ENCODE measurements at places on chromosomes 5 and 9.

GRCh38 chr9:75891771-75892215 is 1.3 kb downstream of the PCSK5 start:
- no peak for DNase-seq

- peak; percentile 51 for DNase-seq
Measured at GRCh38 chr9:87678650-87679355, 47.1 kb upstream of the CTSL start.

- no peak for DNase-seq
Measured at GRCh38 chr9:124569942-124570341, 62.7 kb upstream of the NR5A1 start.

DNA sequence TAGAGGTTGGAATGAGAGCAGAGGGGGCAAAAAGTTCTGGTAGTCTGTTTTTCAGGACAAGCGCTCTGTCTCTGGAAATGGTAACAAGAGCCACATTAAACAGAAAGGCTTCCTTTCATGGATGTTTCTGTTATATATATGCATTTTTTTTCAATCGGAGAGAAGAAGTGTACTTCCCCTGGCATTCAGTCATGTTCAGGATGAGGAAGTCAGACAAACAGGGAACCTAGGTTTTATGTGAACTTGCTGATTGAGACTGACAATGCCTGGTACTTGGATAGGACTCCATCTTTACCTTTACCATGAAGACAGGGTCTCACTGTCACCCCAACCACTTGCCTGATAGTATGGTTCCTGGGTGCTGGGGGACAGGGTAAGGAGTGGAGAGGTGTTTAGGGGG is 30.1 kb upstream of the ZBED3 start:
- no peak for DNase-seq

- DNase-seq, result no peak
Measured at GRCh38 chr5:18213666-18214065, 579.4 kb downstream of the TAF11L14 start.

DNA sequence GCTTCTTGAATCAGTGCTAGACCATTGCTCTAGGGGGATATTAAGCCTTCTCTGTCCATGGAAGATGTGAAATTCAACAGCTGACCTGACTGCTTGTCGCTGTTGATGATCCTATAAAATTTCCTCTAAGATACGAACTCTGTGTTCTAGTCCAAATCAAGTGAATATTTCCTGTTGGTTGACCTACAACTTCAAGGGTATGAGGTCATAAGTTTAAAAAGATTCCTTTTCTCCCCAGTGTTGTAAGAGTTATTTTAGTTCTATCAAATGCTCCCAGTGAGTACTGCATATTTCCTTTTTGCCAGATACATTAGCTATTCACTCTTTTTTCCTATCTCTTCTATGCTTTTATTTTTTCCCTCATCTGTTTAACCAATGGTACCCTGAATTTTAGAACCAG is 102.9 kb upstream of the CCDC152 start:
- no peak for DNase-seq

DNA sequence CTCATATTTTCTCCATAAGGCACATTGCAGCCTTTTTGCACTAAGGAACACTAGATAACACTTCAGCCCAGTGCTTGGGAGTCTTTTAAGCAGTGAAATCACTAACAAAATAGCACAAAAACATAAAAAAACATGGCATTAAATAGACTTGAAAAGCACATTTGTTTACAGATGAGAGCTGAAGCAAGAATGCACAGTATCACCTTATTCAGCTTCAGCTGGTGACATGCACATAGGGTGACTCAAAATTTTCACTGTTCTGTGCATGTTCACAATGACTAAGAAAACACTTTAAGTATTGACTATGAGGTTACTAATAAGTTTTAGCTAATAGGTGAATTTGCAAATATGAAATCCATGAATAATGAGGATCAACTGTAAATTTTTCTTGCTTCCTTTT is 293.9 kb upstream of the TARS1 start:
- no peak for DNase-seq

GRCh38 chr9:119956111-119956510 is 586.9 kb upstream of the BRINP1 start:
- no peak for DNase-seq

GRCh38 chr5:1909346-1909985 is 26.7 kb upstream of the IRX4 start:
- DNase-seq, result peak; percentile 8

DNA sequence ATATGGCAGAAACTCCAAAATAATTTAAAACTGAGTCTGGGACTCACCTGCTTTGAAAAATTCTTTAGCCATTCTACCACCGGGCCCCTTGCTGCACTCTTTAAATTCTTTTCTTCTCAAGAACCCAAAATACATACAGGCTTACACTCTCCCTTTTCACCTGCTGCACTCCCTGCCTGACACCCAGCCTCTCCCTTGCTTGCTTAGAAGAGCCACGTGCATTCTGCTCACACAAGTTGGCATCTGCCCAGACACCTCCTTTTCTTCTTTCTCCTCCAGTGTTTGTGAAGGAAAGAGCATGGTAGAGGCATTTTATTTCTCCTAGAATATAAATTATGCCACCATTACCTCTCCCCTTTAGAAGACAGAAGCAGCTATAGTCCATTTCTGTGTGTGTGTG is 39.0 kb upstream of the AOPEP start:
- no peak for DNase-seq

DNA sequence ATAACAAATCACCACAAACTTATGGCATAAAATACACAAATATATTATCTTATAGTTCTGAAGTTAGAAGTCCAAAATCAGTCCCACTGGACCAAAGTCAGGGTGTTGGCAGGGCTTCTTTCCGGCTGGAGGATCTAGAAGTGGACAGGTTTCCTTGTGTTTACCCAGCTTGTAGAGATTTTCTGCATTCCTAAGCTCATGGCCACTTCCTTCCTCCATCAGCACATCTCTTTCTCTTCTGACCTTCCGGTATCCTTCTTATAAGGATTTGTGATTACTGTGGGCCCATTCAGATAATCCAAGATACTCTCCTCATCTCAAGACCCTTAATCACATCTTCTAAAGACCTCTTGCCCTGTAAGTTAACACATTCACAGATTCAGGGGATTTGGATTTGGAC is 97.6 kb downstream of the RAB3C start:
- no peak for DNase-seq

DNA sequence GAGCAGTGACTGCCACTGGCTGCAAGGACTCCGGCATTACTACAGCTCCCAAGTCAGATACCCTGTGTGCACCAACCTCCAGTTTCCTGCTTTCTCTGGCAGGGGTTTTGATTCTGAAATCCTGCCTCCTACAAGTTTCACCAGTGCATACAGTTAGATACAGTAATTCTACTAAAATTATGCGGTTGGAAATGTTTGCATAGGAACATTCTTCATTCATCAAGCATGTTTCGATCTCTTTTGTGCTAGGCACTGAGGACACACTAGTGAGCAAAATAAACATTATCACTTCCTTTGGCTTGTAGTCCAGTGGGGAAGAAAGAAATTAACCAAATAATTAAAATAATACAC is 152.2 kb downstream of the TMEM167A start:
- no peak for DNase-seq
